ENCODE measurements at places on chromosomes 12 and 14.

GRCh38 chr14:34056046-34056445 lies 105.2 kb upstream of the EGLN3 start:
- DNase-seq = no peak

DNA sequence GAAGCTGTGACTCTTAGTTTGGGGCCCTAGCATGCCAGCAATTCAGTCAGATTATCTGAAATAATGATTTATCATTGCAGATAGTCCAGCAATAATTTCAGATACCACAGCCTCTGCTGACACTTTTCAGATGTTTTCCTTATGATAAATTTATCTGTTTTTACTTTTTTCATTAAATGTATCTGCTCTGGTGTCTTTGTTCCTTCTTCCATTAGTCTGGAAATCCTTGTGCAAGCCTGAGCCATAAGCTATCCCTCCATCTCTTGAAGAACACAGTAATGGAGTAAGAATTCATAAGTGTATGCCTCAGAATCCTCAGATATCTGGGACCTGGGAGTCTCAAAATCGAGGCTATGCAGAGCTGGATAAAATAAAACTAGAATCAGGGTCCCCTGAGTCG lies 146.4 kb upstream of the KRR1 start:
- DNase-seq = no peak

GRCh38 chr14:67418401-67419191 lies 6.6 kb upstream of the PLEK2 start:
- DNase-seq = no peak

GRCh38 chr12:42507081-42507480 lies 82.5 kb downstream of the PRICKLE1 start:
- DNase-seq = no peak

GRCh38 chr12:114817571-114818425 lies 133.8 kb upstream of the TBX3 start:
- no peak for DNase-seq

- DNase-seq = no peak
Measured at GRCh38 chr14:34665785-34666435, 36.0 kb upstream of the SNX6 start.

DNA sequence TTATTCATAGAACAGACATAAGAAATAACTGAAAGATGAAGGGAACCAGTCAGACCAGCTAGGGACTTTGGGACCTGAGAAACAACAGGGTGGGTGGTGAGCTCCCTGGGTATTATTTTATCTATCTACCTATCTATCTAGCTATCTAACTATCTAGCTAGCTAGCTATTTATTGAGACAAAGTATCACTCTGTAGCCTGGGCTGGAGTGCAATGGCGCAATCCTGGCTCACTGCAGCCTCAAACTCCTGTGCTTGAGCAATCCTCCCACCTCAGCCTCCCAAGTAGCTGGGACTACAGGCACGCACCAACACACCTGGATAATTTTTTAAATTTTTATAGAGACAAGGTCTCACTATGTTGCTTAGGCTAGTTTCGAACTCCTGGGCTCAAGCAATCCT lies 127.6 kb downstream of the DPF3 start:
- no peak for DNase-seq

DNA sequence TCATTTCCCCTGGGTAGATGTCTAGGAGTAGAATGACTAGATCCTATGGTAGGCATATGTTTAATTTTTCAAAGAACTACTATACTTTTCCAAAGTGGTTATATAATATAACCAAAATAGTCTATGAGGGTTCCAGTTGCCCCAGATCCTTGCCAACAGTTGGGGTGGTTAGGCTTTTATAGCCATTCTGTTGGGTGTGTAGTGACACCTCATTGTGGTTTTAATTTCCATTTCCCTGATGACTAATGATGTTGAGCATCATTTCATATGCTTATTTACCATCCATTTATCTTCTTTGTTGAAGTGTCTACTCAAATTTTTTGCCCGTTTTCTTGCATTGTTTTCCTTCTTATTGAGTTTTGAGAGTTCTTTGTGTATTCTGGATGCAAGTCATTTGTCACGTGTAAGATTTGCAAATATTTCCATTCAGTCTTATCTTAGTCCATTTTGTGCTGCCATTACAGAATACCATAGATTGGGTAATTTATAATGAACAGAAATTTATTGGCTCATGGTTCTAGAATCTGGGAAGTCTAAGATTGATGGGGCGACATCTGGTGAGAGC lies 4.7 kb downstream of the SYNE2 start:
- DNase-seq = no peak

- DNase-seq = no peak
Measured at GRCh38 chr12:51234530-51234929, 4.1 kb upstream of the DAZAP2 start.

- no peak for DNase-seq
Measured at GRCh38 chr14:47596232-47596631, 79.2 kb downstream of the MDGA2 start.

DNA sequence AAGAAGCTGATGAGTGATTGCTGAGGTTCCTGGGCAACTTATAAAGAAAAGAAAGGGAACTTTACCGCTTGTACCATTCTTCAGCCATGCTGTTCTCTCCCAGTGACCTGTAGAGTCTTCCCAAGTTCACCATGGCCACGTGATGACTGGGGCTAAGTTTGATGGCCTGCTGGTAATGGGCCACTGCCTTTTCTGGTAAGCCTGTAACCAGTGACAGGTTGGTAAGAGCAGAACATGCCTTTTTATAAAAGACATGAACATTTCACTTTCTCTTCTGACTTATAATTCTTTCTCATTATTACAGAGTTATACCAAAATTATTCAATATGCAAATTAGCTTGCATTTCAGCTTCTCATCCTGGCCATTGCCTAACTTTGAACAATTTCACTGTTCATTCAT lies 20.9 kb upstream of the OVCH1 start:
- DNase-seq = no peak

- DNase-seq = no peak
Measured at GRCh38 chr12:43097471-43097870, 454.5 kb downstream of the ADAMTS20 start.

- no peak for DNase-seq
Measured at GRCh38 chr14:54652188-54652587, 85.3 kb downstream of the SAMD4A start.

DNA sequence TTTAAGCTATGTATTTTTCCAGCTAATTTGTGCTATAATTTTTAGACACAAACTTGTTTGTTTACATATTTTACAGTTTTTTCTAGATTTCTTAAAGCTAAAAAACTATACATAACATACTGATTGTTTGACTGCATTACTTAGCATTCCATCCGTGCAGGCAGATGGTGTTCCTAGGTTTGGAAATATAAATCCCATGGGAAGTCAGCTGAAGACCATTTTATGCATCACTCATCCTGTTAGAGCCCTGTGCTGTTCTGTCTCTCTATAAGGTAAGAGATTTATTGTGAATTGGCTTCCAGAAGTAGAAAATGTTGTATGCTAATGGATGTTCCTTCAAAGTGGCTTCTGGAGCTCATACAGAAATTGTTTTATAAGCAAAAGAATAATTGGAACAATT lies 31.1 kb downstream of the RMST start:
- no peak for DNase-seq

- DNase-seq = no peak
Measured at GRCh38 chr14:70291396-70291795, 68.1 kb downstream of the COX16 start.

DNA sequence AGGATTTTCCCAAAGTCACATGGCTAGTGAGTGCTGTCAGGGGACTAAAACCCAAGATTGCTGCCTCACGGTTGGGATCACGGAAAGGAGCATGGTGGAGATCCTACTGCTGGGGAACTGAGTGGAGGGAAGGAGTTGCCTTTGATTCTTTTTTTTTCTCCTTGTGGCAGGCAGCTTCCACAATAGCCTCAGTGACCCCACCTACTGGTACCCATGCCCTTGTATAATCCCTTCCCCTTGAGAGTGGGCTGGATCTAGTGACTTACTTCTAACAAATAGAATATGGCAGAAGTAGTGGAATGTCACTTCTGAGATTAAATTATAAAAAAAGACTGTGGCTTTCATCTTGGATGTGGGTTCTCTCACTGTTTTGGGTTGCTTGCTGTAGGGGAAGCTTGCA lies 135.7 kb downstream of the DICER1 start:
- no peak for DNase-seq

GRCh38 chr14:38505221-38505972 lies 249.5 kb upstream of the CLEC14A start:
- no peak for DNase-seq

- DNase-seq = no peak
Measured at GRCh38 chr12:15530361-15530760, 208.1 kb downstream of the PTPRO start.

DNA sequence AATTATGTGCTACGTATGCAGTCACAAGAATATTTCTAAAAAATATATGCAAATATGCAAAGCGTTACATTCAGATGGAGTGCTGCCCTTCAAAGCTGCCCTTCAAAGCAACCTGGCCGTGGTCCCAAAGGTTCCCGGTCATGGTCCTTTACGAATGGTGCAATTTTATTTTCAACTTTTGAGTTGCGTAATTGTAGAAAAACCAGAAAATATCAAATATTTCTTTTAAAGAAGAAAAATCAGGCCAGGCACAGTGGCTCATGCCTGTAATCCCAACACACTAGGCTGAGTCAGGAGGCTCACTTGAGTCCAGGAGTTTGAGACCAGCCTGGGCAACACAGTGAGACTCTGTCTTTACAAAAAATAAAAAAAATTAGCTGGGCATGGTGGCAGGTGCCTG lies 21.4 kb downstream of the CLSTN3 start:
- DNase-seq = no peak

- DNase-seq = no peak
Measured at GRCh38 chr14:60328583-60328982, 79.6 kb downstream of the PPM1A start.

DNA sequence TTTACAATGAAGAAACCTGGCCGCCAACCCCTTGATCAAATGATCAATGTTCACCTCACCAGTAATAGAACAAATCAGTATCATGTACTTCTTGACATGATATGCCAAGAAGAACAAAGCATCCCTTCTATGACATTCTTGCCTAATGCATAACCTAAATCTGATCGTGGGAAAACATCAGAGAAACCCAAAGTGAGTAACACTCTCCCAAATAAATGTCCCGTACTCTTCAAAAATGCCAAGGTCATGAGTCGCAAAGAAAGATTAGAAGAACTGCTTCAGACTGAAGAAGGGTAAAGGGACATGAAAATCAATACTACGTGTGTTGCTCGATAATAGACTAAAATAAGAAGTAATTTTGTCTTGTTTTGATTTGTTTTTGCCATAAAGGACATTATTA lies 11.4 kb upstream of the SLC25A3 start:
- no peak for DNase-seq

GRCh38 chr14:63290741-63291430 lies 27.8 kb downstream of the GPHB5 start:
- no peak for DNase-seq

- no peak for DNase-seq
Measured at GRCh38 chr12:116545144-116545543, 14.0 kb upstream of the MAP1LC3B2 start.

- no peak for DNase-seq
Measured at GRCh38 chr12:82329508-82329907, 28.7 kb downstream of the CCDC59 start.

- no peak for DNase-seq
Measured at GRCh38 chr12:117805865-117806264, 162.9 kb downstream of the KSR2 start.

GRCh38 chr12:122949816-122950675 lies 16.2 kb downstream of the ABCB9 start:
- no peak for DNase-seq

- no peak for DNase-seq
Measured at GRCh38 chr12:112331886-112332285, 50.3 kb downstream of the HECTD4 start.

DNA sequence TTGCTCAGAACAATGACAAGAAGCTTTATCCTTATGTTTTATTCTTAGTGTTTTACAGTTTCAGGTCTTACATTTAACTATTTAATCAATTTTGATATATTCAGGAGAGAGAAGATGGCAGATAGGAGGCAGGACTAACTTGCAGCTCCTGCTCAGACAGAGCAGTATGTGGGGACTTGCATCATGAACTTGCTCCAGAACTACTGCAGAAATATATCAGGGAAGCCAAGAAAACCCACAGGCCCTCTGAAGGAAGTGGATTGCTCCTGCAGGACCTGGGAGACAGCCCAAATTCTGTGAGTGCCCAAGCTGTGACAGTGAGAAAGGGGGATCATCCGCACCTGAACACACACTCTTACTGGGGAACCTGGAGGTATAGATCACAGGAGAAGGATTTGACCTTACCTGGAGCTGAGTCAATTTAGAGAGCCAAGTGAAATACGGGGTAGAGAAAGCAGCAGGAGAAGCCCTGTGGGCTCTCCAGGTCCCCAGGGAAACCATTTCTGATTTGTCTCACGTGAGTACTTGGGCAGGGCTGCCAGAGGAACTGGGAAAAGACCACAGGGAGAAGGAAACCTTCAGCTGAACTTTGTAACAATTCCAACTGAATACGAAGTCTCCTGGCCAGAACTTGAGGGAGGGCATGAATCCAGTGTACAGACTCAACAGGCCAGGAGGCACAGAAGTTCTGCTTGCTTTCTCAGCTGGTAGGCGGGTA lies 28.9 kb upstream of the TSPAN8 start:
- no peak for DNase-seq

GRCh38 chr12:998020-998874 lies 7.2 kb downstream of the ERC1 start:
- no peak for DNase-seq

DNA sequence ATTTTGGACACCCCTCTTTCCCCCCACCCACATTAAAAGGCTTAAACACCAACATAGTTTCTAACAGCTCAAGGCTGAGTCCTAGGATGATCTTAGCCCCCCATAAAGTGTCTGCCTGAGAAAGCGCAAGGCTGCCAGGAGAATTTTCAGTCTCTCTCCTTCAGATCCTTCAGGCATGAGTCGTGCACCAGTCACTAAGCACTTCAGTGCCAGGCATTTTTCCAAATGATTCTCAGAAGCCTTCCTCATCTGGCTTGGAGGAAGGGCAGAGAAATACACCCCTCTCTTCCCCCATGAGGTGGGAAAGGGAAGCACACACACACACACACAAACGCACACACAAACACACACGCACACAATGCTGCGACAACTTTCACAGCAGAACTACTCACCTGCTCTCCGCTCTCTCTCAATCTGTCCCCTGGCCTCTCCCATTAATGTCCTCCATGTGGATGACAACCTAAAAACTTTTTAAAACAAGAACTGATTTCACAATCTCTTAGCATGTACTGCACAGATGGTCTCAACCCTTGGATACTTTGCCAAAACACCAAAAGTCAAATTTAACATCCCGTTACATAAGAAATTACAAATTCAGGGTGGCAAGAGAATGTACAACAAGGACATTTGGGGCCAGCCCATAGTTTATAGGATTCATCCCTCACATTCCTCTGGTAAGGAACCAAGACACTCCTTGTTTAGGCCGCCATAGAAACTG lies 49.8 kb downstream of the CKAP4 start:
- DNase-seq = no peak

GRCh38 chr12:48999371-49000131 lies at the start of gene DDN:
TSS of gene DDN (minus strand) at chr12:48999375. CDS start at chr12:48999287, 88 bp downstream.
- no peak for DNase-seq

- DNase-seq = no peak
Measured at GRCh38 chr14:67131691-67132090, 57.5 kb upstream of the GARIN2 start.
